ENCODE measurements at places on chromosomes 13 and 19. TPM values are rescaled to one million over a fixed set of nuclear protein-coding genes. Genes with fewer than 3 reads are reported as not detected.

- no peak for DNase-seq
These were observed 250.3 kb upstream of the ATXN8OS start for GRCh38 chr13:69857183-69857821.

DNA sequence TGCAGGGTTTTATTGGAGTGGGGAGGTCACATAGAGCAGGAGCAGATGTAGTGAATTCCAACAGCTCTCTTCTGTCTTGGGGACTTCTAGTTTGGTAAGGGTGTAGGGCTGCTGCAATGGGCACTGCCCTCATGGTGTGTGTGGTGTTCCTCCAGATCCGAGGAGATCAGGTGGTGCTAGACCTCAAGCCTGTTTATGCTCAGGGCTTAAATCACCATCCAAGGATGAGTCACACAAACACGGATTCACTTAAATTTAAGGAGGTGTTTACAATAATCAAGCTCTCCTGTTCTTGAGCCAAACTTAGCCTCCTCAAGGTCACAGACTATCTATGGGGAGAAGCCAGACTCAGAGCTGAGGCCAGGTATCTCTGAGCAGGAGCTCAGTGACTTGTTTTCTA is 23.0 kb downstream of the HS6ST3 start:
- DNase-seq, result no peak

DNA sequence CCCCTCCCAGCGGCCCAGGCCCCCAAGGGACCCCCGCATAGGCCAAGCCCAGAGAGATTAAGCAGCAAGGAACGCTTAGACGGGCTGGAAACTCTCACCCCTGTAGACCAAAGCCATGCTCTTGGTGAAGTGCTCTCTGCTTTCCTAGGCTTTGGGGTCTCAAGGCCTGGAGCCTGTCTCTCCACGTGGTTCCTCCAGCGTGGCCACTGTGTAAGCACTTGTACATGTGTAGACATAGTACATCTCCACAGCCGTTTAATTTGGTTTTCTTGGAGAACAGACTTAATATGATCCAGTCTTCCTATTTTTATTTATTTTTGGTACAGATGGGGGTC is 1.1 kb downstream of the NUDT19 start:
- DNase-seq, result no peak

DNA sequence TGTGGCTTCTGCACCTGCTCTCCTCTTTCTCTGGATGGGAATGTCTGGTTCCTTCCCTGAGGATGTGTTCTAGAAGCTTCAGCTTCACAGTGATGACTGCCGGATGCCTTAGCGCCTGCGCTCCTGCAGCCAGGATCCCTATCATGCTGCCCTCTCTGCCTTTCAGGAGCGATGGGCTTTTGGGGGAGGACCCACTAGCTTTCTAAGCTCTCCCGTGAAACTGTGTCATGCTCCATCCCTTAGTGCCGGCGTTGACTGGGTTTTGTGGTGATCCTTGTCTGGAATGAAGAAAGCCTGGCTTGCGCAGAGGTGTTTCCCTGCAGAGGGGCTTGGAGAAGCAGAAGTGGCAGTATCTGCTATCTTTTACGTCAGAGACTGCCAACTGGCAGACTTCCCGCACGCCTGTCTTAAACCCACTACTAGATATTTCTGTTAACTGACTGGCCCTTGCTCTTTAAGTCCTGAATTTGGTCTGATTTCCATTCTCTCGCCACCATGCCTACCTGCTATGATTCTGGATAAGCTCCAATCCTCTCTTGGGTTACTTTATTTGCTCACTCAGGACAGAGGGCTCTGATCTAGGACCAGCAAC is 3.8 kb upstream of the KMT2B start:
- DNase-seq, result no peak

- no peak for DNase-seq
These were observed 14.8 kb downstream of the FSD1 start for GRCh38 chr19:4319067-4319718.

DNA sequence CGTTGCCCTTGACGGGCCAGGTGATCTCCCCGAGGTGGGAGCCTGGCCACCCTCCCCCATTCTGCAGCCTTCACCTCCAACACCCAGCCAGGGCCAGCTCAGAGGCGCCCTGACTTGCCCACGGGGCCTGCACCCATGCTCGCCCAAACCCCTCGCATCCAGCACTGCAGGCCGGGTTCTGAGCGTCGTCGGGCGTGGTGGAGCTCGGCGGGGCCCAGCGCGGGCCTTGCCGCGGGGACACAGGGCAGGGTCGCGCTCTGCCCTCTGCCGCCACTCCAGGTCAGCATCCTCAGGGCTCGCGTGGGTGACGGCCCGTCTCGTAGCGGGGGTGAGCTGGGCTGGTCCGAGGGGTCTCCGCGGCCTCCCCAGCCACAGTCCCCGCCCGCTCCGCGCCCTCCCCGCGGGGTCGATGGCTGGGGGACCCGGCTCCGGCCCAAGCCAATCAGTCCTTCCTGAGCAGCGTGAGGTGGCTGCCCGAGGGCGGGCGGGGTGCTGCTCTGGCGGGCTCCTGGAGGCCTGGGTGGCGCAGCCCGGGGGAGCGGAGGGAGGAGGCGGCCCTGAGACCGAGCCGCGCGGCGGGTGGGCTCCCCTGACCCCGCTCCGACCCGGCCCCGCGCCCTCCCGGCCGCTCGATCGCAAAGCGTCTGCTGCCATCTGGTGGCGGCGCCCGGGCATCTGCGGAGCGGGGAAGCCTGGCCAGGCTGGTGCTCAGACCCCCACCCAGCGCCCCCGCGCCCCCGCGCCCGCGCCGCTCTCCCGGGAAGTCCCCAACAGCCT is 61.4 kb downstream of the CCNE1 start:
- peak; percentile 88 for DNase-seq

DNA sequence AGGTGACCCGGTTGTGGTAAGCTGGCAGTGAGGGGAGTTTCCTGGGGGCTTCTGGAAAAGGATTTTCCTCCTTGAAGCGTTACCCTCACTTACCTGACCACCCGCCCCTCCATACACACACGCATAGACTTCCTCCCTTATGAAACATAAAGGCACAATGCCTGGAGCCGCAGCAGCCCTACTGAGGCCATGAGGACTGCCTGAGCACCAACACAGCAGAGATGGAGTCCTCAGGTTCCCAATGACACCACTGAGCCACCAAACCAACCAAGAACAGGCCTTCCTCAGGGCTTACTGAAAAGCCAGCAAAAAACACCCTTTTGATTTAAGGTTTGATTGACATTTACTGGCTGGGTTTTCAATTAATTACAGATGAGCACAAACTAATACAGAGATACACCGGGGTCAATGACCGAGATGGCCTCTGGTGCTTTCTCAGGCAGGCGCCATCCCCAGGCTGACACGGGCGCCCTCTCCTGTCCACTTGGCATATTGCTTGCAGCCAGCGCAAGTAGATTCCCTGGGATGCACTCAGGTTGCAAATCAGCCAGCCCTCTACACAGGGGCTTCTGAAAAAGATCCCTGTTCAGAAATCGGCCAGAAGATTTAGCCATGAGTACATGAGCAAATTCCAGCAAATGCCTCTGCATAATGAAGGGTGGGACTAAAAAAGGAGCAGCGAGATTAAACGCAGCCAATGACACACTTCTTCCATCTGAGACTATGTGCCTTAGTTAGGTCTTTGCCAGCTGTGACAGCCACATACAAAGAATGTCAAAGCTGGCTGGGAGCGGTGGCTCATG is 14.8 kb downstream of the OPA3 start:
- DNase-seq, result peak; percentile 61

DNA sequence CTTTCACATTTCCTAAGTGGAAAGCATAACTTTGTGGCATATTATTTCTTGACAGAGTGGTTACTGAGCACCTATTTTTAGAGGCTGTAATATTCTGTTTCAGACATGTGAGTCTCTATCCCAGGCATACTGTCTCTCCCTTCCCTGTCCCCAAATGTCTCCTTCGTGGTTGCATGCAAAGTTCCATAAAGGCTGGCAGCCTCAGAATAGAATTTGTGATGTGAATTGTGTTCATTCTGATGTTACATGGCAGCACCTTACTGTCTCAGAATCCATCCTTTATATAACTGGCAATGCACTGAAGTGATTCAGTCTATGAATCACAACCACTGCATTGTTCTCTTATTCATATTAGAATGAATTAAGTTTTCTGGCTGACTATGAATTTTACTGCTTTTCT is 89.0 kb upstream of the SLC7A1 start:
- DNase-seq, result no peak

DNA sequence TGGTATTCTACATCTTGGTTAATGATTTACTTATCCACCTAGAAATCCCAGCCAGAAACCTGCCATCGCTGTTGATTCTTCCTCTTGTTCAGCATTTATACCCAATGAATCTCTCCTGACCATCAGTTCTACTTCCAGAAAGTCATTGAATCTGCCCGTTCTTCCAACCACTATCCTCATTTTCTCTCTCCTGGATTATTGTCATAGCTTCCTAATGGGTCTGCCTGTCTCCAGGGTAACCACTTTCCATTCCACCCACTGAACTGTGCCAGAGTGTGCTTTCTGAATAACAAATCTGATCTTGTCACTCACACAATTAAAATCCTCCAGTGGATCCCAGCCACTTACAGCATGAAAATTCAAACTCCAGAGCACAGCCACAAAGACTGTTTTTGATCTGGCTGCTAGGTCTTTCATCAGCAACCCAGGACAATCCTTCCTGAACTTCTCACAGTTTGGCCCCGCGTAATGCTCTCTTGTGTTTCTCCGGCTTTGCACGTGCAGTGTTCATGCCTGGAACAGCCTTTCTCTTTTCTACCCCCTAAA is 330.6 kb downstream of the SPRY2 start:
- no peak for DNase-seq

DNA sequence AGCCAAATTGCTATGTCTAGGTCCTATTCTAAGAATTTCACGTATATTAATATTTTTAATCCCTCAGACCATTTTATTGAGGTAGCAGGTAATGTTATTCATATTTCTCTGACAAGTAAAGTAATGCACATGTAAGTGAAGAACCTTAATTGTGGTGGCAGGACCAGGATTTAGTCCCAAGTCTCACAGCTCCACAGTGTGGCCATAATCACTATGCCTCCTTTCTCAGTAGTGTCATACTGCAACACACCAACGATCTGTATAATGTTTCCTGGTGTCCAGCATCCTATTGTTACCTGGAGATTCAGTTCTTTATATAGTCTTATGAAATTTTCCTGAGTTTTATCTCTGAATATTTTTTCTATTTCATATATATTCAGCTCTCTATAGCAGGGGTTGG is 340.3 kb downstream of the OLFM4 start:
- no peak for DNase-seq

RPS15 gene
- total RNA-seq, result 1,125 TPM

ARRDC2 gene
- 6.5 TPM for total RNA-seq

GPR4 gene
- total RNA-seq, result 0.91 TPM

KLK12 gene
- not detected for total RNA-seq

ZNF841 gene
- total RNA-seq, result 10.9 TPM
